ENCODE measurements at places on chromosomes 6 and 20.

DNA sequence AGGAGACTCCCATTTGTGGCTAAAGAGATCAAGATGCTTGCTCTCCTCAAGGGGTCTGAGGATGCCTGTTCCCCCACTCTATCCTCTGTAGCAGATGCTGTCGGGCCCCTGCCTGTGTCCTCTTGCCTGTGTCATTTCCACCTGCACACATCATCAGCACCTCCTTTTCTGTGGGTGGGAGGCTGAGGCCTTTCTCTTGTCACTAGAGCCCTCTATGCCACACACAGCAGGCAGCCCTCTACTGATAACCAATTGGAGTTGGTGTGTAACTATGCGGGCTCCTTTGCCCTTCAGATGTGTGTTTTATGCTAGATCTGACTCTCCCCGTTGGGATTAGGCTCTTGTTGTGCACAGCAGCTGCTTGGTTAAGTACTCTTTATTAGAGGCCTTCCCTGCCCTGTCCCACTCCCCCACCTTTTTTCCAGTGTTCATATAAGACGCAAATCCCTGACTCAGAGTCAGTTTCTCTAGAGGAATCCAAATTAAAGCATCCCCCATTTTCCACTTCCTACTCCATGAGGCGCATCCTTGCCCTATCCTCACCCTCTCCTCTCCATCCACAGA lies 7.7 kb downstream of the TREML2 start:
- DNase-seq: no peak

- DNase-seq: no peak
Observed at GRCh38 chr6:97304701-97305100, 21.7 kb upstream of the MMS22L start.

DNA sequence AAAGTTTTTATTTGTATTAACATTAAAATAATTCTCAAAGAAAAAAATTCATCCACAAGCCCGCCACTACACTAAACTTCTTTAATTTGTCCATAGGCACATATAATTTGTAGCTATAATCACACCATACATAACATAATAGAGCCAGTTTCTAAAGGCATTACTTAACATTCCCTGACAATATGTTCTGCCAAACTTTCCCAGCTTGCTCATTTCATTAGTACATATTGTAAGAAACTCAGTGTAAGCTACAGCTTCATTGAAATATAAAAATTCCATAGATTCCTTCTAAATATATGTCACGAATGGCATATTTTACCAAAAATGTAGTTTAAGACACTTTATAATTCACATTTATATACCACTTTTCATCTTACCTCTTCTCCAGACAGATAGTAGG lies 59.3 kb downstream of the MAN1A1 start:
- DNase-seq: no peak

DNA sequence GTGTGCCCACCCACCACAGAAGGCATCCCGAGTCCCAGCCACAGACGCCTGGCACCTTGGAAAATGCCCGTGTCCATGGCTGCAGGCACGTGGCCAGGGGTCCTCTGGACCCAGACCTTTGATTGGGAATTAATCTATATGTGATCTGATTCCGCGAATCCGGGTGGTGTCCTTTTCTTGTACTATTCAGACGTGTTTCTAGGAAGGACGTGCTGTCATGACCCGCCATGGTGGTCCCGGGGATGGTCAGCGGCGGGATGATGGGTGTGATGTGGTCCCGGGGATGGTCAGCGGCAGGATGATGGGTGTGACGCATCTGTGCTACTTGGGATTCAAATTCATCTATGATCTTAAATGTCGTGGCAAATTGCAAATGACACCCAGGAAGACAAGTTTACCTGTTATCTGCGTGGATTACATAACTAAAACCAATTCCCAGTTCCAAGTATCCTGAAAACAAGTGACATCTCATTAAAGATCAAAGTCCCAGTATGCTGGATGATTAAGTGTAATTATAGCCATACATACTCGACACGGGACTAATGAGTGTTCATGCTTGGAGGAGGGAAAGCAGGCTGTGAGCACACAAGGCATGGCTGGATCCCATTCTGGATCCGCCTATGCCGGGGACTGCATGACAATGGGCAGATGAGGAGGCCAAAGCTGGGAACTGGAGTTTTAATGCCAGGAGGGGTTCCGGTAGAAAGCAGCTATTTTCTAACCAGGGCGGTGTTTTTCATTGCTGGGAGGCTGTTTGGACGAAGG lies 256.5 kb downstream of the TAF4 start:
- DNase-seq: no peak

GRCh38 chr20:50304501-50304856 lies 113.8 kb downstream of the CEBPB start:
- DNase-seq: no peak

DNA sequence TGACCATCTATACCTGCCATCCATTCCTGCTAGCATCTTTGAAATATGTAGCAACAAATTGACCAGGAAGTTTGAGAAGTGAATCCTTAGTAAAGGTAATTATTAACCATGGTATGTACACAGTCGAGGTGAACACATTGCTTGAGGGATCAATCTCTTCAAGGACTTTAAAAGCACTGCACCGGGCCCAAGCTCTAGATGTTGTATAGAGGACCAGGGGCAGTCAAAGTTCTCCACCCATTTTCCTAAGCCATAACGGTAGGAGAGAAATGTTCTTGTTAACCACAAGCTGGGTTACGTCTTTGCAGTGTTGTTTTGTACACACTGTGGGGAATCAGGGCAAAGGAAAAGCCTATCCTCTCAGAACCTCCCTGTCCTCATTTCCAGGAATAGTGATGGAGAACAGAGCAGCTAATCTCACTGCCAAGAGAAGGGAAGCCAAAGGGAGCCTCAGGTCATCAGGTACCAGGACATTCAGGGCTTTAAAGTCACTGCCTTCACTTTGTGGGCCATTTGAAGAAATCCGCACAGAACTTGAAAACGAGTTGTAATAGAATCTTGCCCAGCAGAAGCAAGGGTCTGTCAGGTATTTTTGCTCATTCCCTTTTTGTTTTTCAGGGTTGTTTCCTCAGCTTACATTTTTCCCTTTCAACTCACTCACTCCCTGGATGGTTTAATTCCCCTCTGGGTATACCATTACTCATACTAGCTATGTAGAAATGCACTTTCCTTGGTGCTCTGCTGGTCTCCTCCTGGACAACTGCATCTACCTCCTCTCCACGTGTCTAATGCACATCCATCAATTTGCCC lies 5.3 kb upstream of the PM20D2 start:
- no peak for DNase-seq

- no peak for DNase-seq
Observed at GRCh38 chr6:87918461-87918941, 129.1 kb upstream of the SPACA1 start.

DNA sequence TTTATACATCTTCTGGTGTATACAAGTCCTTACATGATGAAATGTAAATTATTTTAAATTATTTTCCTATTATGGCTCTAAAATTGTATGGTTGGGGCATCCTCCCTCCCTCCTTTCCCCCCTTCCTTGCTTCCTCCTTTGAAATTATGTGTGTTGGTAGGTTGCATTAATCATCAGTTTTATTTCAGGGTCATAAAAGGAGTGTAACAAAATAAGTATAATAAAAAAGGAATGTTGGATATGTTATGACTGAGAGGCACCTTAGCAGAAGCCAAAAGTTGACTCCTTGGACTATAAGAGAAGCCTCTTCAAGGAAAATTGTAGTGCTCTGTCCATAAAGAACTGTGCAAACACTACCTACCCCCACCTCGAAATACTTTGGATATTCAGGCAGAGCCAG lies 46.6 kb upstream of the PTPRK start:
- DNase-seq: no peak

DNA sequence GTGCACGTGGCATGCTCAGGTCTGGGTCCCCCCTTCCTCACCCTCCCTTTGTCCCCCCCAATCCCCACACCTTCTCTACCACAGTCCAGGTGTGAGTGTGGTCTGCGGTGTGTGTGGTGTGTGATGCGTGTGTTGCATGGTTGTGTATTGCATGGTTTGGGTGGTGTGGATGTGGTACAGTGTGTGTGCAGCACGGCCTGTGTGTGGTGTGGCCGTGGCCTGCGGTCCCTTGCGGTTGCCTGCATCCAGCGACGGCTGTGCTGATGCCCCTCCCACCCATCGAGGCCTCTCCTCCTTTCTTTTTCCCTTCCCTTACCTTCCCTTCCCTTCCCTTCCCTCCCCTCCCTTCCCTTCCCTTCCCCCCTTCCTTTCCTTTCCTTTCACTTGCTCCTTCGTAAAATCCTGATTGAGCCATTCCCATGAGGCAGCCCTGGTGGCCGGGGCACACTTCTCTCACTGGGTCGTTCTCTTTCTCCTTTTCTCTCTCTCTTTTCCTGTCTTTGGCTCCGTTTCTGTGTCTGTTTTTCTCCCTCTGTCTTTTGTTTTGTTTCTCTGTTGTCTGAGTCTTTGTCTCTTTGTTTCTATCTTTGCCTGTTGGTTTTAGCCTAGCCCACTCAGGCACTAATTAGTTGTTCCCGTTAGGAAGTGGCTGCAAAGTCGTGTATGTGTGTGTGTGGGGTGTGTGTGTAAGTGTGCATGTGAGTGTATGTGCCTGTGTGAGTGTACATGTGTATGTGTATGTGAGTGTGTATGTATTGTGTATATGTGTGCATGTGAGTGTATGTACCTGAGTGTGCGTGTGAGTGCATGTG lies 65.7 kb downstream of the SRC start:
- DNase-seq: peak; percentile 24

- no peak for DNase-seq
Observed at GRCh38 chr20:36929290-36929689, 22.2 kb downstream of the SAMHD1 start.

- DNase-seq: no peak
Observed at GRCh38 chr6:169854083-169854725, 102.8 kb downstream of the ERMARD start.

- DNase-seq: no peak
Observed at GRCh38 chr20:20567712-20568111, 144.7 kb downstream of the RALGAPA2 start.

DNA sequence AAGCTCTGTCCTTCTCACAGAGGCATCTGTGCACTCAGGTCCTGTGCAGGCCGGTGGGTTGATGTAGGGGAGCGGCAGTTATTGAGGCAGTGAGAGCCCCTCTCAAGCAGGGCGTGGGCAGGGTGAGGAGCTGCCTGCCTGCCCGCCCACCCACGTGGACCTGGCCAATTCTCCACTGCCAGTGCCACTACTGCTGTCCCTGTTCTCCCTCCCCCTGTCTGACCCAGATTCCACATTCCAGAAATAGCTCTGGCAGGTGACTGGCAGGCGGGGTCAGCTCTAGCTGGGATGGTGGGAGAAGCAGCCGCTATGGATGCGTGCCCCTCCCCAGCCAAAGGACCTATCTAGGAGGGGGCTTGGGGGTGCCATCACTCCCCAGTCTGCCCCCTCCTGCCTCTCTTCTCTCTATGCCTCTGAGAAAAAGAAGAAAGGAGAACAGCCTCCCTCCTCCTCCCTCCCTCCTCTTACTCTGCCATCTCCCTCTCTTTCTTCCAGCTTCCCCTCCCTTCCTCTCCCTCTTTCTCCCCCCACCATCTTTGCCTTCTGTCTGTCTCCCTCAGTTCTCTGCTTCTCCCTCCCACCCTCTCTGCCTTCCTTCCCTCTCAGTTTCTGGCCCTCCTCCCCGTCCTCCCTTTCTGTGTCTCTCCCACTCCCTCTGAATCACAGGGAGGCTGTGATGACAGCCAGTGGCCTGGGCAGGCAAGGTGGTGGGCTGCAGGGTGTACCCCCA lies 86.5 kb upstream of the MYL9 start:
- DNase-seq: no peak

DNA sequence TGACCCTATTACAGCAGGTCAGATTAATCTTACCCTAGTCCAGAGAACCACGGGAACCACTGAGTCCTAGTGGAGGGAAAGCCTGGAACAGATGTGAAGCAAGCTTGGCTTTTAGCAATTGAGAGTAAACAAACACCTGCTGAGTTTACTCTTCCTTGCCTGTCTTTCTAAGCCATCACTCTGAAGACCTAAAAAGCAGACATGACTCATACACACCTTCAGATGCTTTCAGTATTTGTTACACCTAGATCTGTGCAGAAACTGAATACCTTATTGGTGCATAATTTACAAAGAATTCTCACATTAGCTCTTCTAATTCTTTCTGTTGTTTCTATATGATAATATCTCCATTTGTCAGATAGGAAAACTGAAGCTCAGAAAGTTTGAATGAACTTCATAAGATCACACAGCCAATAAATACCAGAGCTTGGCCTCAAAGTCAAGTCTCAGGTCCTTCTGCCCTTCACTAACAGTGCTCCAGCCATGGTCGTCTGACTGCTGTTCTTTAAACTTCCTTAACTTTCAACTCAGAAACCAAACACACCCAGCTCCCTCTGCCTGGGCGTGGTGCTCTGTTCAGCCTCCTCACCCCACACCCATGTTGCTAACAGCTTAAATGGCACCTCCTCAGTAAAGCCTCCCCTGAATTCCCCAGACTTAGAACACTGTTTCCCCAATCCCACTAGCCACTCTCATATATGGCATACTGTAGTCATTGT lies 8.6 kb upstream of the GABBR1 start:
- DNase-seq: peak; percentile 74

GRCh38 chr20:19761841-19762240 lies 3.8 kb downstream of the RIN2 start:
- DNase-seq: no peak

GRCh38 chr6:151186804-151187330 lies 52.9 kb upstream of the AKAP12 start:
- DNase-seq: no peak

- no peak for DNase-seq
Observed at GRCh38 chr6:65627015-65627414, 80.0 kb downstream of the EYS start.

GRCh38 chr20:63917811-63918210 lies 22.9 kb downstream of the DNAJC5 start:
- no peak for DNase-seq

DNA sequence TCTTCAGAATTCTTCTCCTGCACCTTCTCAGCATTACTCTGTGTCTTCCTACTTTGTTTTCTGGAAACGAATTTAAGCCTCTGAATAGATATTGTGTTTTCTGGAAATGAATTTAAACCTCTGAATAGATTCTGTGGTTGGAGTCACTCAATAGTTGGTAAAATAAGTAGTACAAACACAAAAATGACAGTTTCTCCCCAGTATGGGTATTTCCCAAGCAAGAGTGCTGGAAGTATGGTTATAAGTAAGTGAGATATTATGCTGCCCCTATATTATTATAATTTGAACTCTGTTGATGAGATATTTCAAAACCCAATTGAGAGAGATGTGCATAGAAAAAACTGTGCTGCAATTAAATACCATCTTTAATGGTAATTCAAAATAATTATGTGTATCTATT lies 94.9 kb downstream of the TINAG start:
- no peak for DNase-seq

DNA sequence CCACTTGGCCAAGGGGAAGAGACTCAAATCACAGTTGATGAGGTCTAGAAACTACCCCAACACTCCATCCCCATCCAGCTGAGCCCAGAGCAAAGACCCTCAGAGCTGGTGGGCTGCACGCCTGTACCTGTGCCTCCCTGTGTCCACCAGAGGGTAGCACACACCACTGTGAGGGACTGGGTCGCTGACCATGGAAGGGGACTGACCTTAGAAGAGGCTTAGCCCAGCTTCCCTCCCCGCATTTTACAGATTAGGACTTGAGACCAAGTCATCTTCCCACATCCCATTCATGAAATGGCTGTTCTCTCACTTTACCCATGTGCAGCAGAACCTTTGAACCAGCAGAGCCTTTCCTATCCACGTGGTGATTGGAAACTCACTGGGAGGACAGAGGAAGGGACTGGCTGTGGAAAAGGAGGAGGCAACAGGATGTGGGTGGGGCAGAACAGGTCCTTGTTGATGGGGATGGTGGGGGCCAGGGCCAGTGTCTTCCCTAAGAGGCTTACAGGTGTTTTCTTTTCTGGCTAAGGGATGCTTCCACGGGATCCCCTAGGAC lies 44.3 kb downstream of the CPXM1 start:
- DNase-seq: peak; percentile 41

- DNase-seq: peak; percentile 25
Observed at GRCh38 chr6:142408409-142408808, 106.6 kb downstream of the ADGRG6 start.

Measured in hematopoietic multipotent progenitor cell treated with erythropoietin and hydrocortisone succinate and interleukin-3 and kit ligand, for 6 days (in vitro differentiated cells).